ENCODE measurements at places on chromosomes 7 and 10.

DNA sequence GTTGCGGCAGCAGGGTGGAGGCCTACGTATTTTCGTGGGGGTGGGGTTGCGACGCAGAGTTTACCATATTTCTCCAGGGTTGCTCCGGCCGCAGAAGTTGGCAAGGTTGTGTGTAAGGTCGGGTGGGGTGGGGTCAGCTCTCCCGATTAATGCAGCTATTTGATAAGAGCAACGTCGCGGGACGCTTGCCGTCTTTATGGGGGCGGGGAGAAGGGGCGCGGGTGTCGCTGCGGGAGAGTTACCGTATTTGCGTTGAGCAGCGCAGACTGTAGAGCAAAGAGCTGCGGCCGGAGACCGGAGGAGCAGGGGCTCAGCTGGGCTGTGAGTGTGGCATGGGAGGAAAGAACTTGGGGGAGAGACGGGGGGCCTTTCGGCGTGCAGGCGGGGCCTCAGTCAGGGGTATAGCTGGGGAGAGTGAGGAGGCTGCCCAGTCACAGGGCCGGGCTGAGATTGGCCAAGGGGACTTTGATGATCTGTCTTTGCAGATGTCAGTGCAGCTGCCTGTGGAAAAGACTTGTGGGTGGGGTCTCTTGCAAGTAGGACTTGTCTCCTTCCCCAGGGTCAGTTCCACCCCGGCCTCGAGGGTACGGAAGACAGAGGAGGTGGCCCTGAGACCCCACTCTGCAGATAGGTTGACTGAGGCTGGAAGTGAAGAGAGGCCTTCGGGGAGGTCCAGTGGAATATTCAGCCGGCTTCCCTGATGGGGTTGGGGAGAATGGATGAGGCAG, 26.6 kb downstream of the ZNF775 start:
- DNase-seq: no peak

GRCh38 chr10:49595713-49596492, 14.2 kb upstream of the SLC18A3 start:
- DNase-seq: no peak

GRCh38 chr7:34453150-34453549, 204.9 kb upstream of the NPSR1 start:
- DNase-seq: no peak

DNA sequence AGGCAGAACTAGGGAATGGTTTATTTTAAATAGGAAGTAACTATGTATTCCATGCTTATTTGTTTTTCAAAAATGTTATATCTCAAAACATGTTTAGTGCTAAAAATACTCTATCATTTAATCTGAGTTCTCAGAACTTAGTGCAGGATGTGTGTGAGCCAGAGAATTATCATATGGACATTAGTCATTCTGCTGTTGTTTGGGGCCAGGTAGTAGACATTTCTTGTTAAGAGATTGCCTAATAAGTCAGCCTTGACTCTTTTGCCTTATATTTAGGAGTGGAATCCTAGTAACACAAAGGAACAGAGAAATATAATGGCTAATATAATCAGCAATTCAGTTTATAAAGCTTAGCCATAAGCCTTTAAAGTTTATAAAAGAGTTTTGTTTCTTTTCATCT, 149.8 kb downstream of the CCSER2 start:
- DNase-seq: no peak

- no peak for DNase-seq
Measured at GRCh38 chr10:118692872-118693271, 61.9 kb downstream of the CACUL1 start.

- DNase-seq: no peak
Measured at GRCh38 chr7:118352867-118353453, 128.5 kb downstream of the ANKRD7 start.

DNA sequence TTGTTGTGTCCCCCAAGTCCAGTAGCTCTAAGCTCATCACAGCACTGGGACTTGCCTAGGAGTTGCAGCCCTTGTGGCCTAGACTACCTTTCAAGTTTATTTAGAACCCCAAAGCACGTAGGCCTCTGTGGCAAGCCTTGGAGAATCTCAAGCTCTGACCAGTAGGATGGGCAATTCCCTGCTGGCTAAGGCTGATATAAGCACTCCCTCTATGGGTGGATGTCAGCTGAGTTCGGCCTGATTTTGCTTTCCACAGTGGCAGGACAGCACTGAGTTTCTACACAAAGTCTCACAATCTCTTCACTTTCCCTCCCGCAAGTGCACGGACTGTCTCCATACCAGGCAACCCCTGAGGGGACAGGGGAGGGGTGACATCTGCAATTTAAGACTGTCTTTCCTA, 886.4 kb upstream of the LRRN3 start:
- no peak for DNase-seq

GRCh38 chr7:143305423-143306070, 10.4 kb upstream of the CLCN1 start:
- no peak for DNase-seq

DNA sequence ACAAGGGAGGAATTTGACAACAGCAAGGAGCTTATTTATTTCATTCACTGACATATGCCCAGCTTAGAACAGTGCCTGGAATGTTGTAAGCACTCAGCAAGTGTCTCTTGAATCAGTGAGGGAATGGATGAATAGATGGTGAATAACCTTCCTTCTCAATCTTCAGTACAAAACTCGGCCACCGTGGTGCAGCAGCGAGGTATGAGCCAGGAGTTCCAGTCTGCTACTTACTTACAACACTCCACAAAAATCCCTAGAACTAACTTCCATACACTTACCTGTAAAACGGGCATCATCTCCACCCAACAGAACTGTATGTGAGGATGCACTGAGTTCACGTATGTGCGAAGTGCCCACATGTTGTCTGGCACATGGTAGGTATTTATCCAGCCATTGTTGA, 237.4 kb downstream of the WDR11 start:
- no peak for DNase-seq

DNA sequence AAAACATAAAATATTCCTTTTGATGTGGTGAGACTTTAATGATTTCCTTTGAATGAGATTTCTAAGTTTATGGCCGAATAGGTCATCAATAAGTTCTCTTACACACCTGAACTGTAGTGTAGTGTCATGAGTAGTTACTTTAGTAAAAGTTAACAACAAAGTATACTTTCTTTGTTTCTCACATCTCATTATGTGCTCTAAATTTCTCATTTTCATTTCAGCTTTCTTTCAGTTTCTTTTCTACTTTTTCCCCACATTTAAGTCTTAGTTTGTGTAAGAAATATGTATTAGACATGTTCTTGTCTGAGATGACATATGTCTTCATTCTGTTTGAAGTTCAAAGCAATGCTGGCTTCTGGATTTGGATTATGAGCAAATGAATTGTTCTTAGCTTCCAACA, 348.1 kb downstream of the ANKRD7 start:
- DNase-seq: no peak

DNA sequence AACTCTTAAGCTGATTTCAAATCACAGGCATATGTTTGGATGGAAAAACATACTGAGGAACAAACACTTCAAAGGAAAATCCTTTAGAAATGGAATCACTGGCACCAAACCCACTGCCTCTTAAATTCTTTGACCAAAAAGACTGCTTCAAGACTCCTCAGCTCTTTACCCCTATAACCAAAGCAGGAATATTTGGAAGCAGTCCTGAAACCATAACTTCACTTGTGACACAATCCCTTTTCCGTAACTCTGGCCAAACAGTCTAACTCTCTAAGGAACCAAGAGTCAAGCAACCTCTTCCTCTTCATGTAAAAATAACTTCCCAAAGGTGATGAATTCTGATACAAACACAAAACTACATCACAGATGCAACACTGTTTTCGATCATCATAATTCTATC, 104.3 kb downstream of the MTERF1 start:
- no peak for DNase-seq

GRCh38 chr10:104321725-104322415, 16.4 kb downstream of the ITPRIP start:
- DNase-seq: no peak

DNA sequence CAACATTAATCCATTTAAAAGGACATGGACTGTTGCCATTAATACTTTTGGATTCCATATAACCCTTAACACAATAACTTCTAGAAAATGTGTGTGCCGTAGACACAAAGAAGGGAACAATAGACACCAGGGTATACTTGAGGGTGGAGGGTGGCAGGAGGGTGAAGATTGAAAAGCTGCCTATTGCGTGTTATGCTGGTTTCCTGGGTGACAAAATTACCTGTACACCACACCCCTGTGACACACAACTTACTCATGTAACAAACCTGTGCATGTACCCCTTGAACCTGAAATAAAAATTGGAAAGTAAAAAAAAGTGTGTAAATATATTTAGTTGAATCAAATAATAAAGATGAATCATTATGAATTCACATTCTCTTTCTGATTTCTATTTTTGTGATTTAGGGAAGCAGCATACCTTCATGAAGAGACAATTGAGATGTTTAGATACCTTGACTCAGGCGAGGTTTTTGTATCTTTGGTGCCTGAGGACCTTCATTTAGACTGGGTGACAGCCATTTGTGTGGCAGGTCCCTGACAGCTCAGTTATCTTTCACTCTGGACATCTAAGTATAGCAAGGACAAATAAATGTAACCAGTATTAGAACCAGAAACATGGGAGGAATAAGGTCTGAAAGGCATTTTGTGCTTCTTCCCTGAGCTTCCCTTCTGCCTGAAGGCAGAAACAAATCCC, 28.7 kb downstream of the GIMAP8 start:
- no peak for DNase-seq

DNA sequence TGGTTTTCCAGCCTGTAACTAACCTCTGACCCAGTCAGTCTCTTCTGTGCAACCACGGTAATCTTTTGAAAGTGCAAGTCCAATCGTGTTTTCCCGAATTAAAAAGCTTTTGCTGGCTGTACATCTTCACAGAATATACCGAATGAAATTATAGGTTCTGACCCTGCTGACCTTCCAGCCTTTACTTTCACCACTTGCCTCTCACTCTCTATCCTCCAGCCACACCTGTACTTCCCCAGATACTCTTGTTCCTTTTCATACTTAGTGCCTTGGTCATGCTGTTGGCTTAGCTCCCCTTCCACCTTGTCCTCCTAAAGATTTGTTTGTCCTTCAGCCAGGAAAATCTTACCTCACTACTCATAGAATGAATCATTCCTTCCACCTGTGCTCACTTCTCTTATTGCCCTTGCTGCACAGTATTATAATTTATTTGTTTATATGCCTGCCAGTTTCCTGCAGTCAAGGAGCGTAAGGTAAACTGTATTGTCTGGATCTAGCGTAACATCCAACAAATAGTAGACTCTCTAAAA, 2.3 kb upstream of the PNPLA8 start:
- DNase-seq: peak; percentile 22

DNA sequence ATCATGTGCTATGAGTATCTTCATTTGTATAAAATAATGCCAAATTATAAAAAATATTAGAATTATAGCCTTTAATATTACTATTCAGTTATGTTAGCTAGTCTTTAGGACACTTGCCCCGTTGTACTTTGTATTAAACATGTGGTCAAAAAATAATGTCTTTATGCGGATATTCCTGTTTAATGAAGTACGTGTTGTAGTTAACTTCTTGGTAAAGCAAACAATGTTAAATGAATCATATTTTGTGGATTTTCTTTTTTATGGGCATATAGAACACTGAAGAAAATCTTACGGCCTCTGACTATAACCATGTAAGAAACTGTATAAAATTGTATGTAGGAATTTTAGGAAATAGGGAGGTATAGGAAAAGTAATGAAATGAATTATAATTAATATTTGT, 14.3 kb downstream of the GLCCI1 start:
- DNase-seq: no peak

DNA sequence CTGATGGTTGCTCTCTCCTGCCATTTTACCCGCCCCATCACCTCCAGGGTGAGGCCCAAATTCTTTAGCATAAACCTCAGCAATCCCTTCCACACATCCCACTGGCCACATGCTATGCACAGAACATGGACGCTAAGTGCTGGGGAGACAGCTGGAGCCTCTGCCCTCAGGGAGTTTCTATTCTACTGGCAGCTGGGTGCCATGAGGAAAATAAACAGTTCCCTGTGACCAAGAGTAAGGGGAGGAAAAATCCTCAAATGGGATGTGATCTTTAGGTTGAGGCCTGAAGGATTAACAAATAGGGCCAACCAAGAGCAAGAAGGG, 1.2 kb downstream of the PARP12 start:
- no peak for DNase-seq

GRCh38 chr10:79359816-79360498, 12.7 kb downstream of the PPIF start:
- DNase-seq: no peak

DNA sequence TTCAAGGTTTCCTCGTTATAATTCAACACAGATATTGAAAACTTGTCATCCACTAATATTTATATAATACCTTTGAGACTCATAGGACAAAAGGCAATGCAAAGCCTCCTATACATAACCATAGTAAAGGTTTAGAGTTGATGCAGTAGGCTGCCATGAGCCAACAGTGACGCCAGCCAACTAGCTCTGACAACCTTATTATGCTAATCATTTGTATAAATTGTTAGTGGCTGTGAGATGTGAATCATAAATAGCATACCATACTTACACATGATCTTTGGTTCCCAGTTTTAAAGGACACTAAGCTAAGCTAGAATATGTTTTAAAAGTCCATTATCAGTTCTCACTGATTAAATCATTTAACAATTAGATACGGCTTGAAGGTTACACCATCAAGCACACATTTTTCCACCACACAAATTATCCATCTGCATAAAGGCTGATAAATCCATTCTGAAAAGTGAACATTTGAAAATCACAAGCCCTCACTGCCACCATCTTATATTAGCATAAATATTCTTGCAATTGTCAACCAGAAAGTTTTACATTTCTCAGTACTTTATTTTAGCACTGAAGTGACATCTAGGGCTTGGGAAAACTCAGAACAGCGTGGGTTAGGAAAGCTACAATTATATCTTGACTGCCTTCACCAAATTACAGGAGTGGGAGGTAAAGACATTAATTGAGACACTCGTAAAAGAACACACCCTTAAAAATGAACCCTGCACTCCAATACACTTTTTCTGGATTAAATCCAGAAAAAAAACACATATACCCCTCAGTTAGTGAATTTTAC, 30.7 kb downstream of the COA1 start:
- DNase-seq: no peak

GRCh38 chr10:79433324-79434222, 11.9 kb downstream of the ZCCHC24 start:
- no peak for DNase-seq

DNA sequence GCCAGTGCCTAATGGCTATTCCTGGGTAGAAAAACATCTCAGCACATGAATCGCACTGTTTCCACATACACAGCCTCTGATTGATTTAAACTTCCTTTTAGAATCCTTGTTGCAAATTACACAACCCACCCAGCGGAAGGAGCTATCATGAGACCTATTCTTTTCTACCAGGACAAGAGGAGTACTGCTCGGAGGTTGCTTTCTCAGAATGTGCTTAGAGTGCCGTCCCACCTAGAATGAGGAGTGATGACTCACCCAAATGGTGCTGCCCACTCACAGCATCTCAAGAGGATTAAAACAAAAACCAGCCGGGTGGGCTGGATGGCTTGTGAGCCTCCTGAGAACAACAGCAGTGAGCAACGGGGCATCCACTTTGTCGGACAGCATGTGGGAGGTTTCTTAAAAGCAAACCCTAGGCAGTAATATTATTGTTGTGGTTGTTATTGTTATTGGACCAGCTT, 128.9 kb downstream of the DGKI start:
- no peak for DNase-seq

All from NCI-H1436 treated with DMSO at 0.1 percent for 48 hours (cell line).